ENCODE measurements at places on chromosomes 13 and 19.

DNA sequence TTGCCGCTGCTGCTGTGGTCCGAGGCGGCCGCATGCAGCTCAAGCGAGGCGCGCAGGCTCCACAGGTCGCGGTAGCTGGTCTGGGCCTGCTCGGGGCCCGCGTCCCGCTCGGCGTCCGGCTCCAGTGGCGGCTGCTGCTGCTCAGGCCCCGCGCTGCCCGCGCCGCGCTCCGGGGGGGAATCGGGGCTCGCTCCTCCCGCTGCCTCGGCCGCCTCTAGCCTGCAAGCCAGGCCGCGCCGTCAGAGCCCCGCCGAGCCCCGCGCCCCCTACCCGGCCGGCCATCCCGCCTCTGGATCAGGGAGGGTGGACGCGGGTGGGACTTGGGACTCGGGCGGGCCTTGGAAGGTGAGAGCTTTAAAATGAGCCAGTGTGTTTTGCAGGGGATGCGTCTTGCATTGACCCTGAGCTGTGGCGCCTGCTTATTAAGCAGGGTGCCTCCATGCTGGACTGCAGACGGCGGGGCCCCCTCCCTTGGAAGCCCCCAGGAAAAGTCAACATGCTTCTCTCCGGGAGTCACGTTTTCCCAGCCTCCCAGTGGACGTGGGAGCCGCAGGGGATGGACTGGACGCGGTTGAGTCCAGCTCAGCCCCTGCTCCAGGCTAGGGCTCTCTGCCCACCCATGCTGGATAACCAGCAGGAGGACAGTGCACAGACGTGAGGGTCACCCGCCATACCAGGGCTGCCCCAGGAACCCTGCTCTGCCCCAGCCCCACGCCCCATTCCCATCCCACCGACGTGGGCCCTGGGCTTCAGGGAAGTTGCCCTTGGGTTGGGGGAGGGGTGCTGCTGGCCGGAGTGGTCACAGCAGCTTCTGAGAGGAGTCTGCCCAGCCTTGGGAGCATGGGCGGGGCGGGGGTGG, 7.7 kb downstream of the CBARP start:
- DNase-seq, result no peak

DNA sequence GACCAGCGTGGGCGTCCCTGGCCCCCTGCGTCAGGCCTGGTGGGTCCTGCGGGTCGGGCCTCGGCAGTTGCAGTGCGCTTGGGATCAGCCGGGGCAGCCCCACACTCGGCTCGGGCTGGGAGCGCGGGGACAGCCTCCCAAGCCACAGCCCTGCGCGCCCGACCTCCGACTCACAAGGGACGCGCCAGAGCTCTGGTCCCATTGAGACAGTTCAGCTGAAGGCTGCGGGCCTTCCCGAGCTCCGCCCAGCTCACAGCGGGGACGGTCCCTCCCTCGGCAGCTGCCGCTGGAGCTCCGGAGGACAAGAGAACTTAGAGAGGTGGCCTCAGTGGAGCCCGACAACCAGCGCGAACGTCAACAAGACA, 45.7 kb upstream of the ZNF730 start:
- DNase-seq, result no peak

DNA sequence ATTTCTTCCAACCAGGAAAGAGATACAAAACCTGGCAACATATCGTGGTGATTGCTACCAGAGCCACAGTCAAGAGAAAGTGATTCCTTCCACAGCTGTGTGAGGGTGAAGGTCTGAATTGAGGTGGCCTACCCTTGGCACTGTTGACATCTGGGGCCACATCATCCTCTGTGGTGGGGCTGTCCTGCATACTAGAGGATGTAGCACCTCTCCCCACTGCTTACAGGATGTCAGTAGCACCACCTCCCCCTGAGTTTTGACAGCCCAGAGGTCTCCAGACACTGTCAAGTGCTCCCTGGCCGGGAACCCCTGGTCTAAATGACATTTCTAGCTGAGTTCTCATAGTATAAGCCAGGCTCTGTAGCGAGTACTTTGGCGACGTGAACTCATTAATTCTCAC, 15.5 kb downstream of the PTGER1 start:
- no peak for DNase-seq

DNA sequence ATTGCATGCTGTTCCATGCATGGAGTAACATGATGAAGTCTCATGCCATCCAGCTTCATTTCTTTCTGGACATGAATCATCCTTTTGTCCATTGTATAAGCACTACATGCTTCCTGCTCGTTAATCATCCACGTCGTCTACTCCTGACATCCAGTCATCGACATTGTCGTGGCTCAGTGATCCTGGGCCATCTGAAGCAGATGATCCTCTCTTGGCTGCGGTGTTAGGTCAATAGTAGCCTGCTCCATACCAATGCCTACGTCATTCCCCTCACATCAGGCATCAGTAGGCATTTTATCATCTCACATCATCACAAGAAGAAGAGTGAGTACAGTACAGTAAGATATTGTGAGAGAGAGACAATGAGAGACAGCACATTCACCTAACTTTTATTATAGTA, 7.9 kb upstream of the MYO16 start:
- no peak for DNase-seq

DNA sequence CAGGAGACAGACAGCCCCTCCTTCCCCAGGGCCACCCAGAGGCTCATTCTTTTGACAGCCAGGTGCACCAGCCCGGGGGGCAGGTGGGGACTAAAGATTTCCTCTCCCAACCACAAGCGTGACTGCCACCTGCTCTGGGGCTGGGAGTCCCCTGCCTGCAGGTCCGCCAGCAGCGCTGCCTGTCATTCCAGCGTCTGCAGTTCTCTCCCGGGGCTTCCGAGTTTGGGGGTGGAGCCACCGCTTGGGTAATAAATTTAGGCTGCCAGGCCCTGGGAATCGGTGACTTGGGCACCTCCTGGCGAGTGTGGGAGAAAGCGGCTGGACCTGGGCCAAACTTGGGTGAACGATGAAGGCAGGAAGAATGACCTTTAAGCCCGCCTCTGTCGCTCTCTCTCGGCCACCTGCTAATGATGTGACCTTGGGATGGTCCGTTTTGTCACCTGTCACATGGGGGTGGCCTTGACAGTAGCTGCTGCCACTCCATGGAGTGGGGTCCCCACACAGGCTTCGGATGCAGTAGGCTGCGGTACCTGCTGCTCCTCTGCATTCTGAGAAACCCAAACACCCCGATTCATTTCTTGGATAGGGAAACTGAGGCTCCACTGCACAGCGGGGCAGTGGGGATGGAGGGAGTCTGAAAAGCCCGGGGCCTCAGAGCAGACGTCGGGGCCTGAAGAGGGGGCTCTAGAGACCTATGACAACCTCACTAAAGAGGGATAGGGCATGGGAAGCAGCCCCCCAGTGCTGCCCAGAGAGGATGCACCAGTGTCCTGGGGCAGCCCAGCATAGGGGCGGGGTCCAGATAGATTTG, 12.8 kb downstream of the FUT6 start:
- DNase-seq, result no peak

DNA sequence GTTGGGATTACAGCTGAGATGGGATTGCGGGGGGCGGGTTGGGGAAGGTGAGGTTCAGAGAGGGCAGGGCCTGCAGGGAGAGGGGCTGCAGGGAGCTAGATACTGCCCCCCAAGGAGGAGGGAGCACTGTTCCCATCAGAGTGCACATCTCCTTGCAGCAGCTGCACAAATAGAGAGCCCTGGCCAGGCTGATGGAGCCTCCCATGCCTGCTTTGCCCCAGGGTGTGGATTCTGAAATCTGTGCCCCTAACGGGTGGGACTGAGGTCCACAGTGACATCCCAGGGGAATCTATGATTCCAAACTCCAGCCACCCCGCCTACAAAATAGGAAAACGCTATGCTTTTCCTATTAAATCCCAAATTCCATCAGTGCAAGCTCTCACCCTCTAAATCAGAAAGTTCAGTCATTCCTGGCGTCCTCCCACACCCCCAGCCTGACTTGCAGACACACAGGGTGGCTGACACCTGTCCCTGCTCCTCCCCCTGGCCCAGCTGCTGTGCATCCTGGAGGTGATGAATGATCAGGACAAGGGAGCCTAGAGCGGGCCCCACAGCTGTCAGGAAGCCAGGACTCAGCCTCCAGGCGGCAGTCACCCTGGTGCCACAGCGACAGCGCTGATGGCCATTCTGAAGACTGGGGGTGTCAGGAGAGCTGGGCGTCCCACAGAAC, 6.3 kb upstream of the CEACAM21 start:
- DNase-seq, result no peak

DNA sequence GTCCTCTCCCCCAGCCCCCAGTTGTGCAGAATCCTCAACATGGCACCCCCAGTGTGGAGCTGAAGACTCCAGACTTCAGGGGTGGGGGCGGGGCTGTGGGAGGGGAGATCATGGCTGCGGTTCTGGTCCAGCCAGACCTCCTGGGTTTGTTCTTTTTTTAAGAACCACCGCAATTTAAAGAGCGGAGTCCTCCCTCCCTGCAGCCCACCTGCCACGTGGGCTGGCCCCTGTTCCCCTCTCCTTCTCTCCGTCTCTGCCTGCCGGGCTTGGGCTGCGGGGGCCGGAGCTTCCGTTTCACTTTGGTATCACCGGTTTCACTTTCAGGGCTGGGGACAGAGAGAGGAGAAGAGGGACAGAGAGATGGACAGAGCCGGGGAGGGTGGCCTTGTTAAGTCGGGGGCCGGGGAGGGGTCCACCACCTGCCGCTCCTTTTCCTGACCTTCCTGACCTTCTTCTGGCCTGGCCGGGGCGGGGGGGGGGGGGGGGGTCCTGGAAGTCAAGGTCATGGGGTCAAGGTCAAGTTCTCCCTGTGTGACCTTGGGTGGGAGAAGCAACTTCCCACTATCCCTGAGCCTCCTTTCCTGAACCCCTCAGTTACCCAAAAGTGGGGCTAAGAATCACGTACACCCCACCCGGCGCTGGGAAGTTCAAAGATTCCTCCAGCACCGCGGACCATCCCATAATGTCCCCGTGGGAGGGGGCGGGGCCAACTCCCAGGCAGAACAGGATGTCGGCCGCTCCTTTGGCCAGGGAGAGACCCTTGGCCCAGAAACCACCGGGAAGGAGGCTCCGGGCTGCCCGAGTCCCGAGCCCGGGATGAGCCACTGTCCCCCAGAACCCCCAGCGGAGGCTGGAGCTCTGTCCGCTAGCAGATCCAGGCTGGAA, 11.3 kb upstream of the ZBTB7A start:
- DNase-seq, result no peak

GRCh38 chr19:55617426-55617825, 6.9 kb downstream of the ZNF784 start:
- DNase-seq, result no peak

DNA sequence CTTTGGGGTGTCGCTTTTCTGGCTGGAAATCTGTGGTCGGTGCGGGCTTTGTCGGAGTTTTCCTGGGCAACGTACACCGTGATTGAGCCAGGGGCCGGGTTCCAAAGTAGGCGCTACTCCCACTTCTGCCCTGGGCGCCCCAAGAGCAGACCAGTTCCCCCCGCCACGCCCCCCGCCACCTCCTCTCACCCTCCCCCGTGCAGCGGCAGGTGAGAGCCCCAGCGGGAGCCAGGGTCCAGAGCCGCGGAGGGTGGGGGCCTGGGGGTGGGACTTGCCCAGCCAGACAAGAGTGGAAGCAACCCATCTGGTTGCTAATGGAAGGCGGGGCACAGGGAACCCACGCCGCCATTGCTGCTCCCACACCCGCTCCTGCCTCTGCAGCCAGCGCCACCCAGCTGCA, 2195.9 kb downstream of the PCDH9 start:
- DNase-seq, result no peak

- no peak for DNase-seq
These were observed 14.3 kb downstream of the MIR17HG start for GRCh38 chr13:91361755-91362271.

GRCh38 chr13:29707876-29708543, 112.5 kb upstream of the SLC7A1 start:
- peak; percentile 3 for DNase-seq

DNA sequence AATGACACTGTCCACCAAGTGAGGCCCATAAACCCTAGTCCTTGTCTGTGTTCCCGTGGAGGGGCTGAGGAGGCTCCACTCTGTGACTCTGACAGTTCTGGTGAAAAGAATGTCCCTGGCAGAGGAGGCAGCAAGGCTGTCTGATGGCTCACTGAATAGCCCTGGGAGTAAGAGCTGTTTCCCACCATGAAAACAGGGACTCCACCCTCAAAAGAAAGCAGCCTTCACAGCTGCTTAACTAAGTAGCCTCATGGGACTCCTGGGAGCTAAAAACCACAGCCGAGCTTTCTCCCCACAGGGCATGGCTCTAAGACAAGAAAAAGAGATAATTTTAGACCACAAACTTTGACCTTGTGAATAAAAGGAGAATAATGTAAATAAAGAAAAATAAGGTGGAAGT, 135.1 kb upstream of the FRY start:
- no peak for DNase-seq

DNA sequence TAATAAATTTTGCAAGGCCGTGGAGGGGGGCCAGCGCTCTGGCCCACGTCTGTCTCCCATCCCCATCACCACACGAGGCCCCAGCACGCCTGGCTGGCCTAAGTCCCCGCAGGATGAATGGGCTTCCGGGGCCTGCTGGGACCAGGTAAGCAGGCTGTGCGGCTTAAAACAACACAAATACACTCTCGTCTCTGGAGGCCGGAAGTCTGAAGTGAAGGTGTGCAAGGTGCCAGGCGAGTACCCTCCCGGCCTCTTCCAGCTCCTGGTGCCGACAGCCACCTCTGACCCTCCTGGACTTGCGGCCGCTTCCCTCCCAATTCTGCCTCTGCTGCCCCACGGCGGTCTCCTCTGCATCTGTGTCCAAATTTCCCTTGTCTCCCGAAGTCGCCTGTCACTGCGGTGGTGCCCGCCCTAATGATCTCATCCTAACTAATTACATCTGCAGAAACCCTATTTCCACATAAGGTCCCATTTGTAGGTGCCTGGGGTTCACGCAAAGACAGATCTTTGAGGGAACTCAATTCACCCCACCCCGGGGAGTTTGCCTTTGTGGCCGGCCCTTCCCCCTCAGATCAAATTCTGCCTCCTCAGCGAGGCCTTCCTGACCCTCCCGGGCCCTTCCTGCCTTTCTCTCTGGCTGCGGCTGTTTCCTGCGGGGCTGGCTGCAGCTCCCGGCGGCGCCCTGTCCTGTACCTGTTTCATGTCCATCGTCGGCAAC, 8.1 kb upstream of the PTBP1 start:
- DNase-seq, result no peak

GRCh38 chr13:87821512-87821911, 150.3 kb downstream of the SLITRK5 start:
- no peak for DNase-seq

GRCh38 chr13:26538363-26539317, 18.8 kb upstream of the WASF3 start:
- DNase-seq, result no peak

DNA sequence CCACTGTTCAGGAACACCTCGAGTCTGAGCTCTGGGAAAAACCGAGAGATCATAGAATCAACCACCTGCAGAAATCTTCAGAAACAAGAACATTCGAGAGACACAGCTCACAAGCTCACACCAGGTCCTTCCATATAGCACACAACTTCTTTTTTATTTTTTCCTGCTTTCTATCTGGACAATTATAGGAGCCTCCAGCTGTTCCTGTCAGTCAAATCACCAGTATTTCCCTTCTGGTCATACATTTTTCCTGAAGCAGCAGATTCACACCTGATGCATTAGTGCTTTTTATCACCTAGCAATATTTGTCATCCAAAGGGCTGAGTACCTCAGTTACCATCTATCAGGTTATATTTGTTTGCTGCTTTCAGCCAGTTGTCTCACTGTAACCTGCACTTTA, 323.5 kb downstream of the FOXO1 start:
- no peak for DNase-seq

GRCh38 chr19:42450314-42450934, 7.7 kb upstream of the CXCL17 start:
- DNase-seq, result peak; percentile 54

- DNase-seq, result no peak
These were observed 391.0 kb downstream of the LMO7 start for GRCh38 chr13:76027131-76027530.
